Kasumi-1 (cell line): ENCODE measurements at places on chromosomes 12 and 14.
A peak's percentile ranks its signal among the peaks of the same experiment; 100 is the strongest.

DNA sequence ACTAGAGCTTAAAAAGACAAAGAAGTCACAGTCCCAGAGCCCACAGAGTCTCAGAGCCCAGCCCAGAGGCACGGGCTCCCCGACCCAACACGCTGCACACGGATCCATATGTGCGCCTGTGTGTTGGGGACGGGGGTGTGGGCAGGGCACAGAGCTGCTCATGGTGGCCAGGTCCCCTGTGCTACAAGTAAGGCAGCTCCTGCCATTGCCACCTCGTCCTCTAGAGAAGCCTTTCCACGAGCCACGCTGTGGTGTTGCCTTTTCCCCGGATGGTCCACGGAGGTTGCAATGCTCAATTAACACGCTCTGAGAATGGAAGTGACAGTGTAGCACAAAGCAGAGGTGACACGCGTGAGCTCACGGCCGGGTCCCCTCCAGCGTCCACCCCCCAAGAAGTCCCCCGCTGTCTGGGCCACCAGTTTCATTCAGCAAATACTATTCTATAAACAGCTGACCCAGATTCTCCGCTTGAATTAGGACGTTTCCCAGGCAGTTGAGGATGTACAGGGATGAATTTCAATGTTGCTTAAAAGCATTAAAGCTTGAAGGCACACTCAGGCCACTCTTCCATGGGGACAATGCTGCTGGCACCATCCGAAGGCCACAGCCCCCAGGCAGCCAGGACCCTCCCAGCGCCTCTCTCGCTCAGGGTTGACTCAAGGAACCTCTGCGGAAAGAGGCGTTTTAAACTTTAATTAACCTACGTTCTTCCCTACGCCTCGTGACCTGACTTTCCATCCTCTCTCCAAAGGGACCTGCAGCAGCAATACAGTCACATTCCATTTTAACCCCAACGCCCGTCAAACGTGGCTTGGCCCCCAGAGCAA, 22.7 kb upstream of the EIF5 start:
- no peak for DNase-seq

GRCh38 chr12:93288626-93289025, 89.1 kb upstream of the NUDT4 start:
- DNase-seq = no peak

DNA sequence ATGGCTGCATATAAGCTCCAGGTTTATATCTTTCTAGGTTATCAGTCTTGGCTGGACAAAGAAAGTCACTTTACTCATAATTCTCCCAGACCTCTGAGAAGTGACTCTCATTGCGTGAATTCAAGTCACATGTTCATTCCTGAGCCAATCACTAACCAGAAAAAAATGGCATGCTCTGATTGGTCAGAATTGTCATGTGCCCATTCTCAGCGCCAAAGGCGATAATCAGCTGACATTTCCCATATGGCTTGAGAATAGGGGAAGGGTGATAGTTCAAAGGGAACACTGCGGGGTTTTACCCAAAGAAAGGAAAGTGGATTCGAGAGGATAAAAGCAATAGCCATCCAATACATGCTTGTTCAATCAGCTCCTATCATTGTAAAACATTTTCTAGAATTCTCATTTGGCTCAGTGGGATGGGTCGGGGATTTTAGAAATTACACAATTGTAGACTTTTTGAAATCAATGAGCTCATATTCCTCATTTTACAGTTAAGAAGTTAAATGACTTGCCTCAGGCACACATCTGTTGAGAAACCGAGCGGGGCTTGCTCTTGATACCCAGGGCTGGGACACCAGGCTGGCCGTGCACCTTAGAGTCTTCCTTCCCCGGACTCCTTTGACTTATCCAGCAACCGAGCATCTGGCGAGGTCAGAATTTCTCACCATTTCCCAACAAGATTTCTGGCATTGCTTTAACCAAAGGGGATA, 454.0 kb upstream of the TBX3 start:
- DNase-seq = no peak

- peak; percentile 80 for DNase-seq
Observed at GRCh38 chr14:87628129-87628528, 364.9 kb downstream of the GALC start.

DNA sequence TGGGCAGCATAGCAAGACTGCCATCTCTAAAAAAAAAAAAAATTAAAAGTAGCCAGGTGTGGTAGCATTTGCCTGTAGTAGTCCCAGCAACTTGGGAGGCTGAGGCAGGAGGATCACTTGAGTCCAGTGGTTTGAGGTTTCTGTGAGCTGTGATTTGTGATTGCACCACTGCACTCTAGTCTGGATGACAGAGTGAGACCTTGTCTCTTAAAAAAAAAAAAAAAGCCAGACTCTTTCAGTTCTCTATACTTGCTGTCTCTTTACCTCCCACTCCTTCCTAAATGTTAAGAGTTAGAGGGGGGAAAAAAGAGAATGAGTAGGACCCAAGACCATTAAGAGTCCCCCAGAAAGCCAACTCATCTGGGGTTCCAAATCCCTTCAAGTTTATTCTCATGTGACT, 17.8 kb downstream of the EIF2S1 start:
- no peak for DNase-seq
